ENCODE measurements at places on chromosomes 1 and 21. TPM values are rescaled to one million over a fixed set of nuclear protein-coding genes. Genes with fewer than 3 reads are reported as not detected.

DNA sequence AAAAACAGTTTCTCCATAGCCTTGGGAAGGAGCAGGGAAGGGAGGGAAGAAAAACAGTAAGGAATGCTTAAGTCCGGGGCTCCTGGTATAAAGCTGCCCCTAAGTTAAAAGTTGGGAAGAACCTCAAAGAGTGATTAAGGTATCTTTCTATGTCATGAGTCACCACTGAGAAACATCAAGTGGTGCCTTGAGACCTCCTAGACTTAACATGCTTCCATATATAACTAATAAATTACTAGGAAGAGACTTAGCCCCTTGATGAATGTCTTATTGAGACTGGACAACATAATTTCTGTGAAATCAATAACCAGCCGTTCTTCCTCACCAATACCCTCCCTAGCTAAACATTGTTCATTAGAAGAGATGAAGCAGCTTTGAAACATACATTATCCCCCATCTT, 121.8 kb upstream of the SLC44A3 start:
- no peaks in the 10 kb centered on the region for H3K36me3 ChIP-seq
- H3K4me1 ChIP-seq, result no peaks in the 10 kb centered on the region
- H3K4me3 ChIP-seq, result no peak overlapping the region
- DNase-seq, result no peak
- H3K27me3 ChIP-seq, result no peaks in the 10 kb centered on the region
- H3K27ac ChIP-seq, result no peak overlapping the region

DNA sequence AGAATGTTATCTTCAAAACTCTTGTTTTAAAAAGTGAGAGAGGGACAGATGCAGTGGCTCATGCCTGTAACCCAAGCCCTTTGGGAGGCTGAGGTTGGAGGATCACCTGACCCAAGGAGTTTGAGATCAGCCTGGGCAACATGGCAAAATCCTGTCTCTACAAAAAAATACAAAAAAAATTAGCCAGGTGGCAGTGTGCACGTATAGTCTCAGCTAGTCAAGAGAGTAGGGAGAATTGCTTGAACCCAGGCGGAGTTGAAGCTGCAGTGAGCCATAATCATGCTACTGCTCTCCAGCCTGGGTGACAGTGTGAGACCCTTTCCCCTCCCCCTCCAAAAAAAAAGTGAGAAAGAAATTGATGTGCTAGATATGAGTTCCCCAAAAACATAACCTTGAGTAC, 131.0 kb downstream of the KCNT2 start:
- H3K4me1 ChIP-seq, result no peaks in the 10 kb centered on the region
- no peaks in the 10 kb centered on the region for H3K36me3 ChIP-seq
- no peak overlapping the region for H3K27ac ChIP-seq
- no peak for DNase-seq
- no peaks in the 10 kb centered on the region for H3K27me3 ChIP-seq
- no peak overlapping the region for H3K4me3 ChIP-seq

GRCh38 chr1:210500831-210501230, 172.1 kb downstream of the HHAT start:
- no peak overlapping the region for H3K4me3 ChIP-seq
- H3K36me3 ChIP-seq, result no peaks in the 10 kb centered on the region
- H3K27me3 ChIP-seq, result no peaks in the 10 kb centered on the region

DNA sequence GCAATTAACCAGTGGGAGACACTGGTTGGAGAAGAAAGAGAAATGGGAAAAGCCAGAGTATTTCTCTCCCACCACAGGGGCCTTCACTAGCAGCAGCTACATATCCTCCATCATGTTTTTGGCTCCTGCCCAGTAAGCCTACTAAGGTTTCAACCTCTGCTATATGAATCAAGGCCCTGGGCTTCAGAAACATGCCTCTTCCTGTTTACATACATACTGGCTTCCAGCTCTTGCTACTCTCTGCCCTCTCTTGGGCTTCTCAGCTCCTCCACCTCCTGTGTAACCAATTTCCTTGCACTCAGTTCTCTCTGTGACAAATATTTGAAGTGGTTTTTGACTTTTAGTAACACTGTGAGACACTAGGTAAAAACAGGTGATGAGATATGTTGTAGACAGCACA, 80.8 kb downstream of the LRRC7 start:
- H3K36me3 ChIP-seq, result no peaks in the 10 kb centered on the region
- no peaks in the 10 kb centered on the region for H3K27me3 ChIP-seq
- DNase-seq, result peak; percentile 3
- no peak overlapping the region for H3K4me3 ChIP-seq

- H3K27me3 ChIP-seq, result no peaks in the 10 kb centered on the region
- H3K4me1 ChIP-seq, result no peaks in the 10 kb centered on the region
- no peaks in the 10 kb centered on the region for H3K36me3 ChIP-seq
- H3K4me3 ChIP-seq, result no peak overlapping the region
Measured at GRCh38 chr1:67695963-67696362, 11.0 kb downstream of the GADD45A start.

The RPL5 gene
- total RNA-seq, result 1,693 TPM

The TRMT1L gene
- 27.3 TPM for total RNA-seq

Data from naive thymus-derived CD4-positive, alpha-beta T cell (primary cell).